ENCODE measurements at places on chromosomes 5 and 9.

DNA sequence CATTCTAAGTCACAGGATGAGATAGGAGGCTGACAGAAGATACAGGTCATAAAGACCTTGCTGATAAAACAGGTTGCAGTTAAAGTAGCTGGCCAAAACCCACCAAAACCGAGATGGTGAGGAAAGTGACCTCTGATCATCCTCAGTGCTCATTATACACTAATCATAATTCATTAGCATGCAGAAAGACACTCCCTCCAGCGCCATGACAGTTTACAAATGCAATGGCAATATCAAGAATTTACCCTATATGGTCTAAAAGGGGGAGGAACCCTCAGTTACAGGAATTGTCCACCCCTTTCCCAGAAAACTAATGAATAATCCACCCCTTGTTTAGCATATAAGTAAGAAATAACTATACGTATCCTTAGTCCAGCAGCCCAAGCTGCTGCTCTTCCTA is 63.2 kb upstream of the IQGAP2 start:
- no peak for DNase-seq

DNA sequence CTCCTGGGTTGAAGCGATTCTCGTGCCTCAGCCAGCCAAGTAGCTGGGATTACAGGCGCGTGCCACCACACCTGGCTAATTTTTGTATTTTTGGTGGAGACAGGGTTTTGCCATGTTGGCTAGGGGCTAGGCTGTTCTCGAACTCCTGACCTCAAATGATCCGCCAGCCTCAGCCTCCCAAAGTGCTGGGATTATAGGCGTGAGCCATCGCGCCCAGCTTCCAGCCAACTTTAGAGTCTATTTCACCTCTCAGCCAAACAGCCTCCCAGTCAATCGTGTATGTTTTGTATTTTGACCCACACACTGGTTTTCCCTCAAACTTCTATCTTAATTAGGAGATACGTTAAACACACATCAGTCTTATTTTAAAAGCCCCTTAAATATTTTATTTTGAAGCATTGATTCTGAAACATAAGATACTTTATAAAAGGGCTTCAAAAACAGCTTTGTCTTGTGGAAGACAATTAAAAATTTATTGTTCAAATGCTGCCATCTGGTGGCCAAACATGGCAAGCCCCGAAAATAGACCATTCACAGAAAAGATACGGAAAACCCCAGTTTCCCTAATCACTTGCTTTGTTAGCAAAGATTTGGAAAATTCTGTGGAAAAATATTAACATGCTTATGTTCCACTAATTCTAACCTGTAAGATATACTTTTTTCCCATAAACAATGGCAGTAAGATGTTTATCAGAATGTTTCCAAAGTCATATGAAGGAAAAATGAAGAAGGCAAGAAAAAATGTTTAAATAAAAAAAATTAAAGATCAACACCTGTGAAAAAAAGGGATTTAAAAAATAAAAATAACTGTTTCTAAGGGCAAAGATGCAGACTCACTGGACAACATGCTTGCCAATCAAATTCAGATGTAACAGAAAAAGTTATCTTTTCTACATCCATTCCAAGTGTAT is 33.1 kb downstream of the APTX start:
- peak; percentile 67 for DNase-seq

- DNase-seq: no peak
Measured at GRCh38 chr5:39284552-39284951, 65.2 kb upstream of the FYB1 start.

DNA sequence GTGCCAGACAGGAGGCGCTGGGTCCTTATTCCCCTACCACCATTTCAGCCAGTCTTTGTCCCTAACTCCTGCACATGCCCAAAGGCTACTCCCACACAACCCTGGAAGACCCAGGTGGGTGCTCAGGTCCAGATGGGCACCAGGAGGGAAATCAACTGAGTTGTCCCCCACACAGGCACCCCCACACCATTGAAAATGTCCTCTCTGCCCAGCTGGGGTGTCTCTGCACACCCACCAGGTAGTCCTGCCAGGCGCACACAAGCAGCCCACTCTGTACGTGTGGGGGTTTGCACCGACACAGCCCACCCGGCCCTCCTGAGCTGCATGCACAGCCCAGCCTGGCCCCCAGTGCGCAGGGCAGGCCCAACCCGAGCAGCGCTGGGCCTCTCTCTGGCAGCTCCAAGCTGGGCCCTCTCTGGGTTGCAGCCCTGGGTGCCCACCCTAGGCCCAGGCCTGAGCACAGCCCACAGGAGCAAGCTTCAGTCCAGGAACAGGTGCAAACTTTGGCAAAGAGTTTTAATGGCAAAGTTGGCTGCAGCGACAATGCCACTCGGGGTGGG is 2.2 kb downstream of the RNF208 start:
- no peak for DNase-seq

DNA sequence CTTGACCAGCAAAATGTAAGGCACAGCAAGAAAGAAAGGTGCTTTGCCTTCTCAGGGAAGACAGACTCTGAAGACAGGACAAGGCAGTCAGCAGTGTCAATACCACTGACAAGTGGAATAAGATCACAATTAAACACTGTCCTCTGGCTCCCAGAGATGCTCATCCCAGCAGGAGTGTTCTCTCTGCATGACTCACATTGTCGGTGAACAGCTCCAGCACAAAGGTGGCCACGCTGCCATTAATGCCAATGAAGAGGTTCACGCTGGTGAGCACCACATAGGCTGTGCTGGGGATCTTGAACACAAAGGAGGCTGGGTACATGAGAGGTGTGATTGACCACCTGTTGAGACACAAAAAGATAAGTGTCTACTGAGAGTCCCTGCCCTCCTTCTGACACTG is 31.9 kb downstream of the NIPSNAP3B start:
- DNase-seq: no peak

DNA sequence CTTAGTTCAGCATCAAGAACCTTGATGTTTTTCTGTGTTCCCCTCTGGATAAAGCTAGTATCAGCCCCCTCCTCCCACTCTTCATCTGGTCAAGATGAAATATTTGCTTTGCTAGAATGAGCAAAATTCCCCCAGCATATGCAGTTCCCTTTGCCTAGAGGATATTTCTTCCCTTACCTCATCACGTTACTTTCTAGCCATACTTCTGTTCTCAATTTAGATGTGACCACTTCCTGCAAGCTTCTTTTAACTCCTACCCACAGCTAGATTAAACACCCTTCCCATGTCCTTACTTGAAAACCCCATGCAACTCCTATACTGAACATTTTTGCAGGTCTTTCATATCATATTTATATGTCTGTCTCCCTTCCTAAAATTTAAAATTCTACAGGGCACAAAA is 178.9 kb upstream of the TUSC1 start:
- DNase-seq: no peak

- no peak for DNase-seq
Measured at GRCh38 chr5:124908581-124909451, 162.4 kb upstream of the ZNF608 start.

GRCh38 chr9:12851341-12852090 is 76.7 kb downstream of the LURAP1L start:
- DNase-seq: no peak

DNA sequence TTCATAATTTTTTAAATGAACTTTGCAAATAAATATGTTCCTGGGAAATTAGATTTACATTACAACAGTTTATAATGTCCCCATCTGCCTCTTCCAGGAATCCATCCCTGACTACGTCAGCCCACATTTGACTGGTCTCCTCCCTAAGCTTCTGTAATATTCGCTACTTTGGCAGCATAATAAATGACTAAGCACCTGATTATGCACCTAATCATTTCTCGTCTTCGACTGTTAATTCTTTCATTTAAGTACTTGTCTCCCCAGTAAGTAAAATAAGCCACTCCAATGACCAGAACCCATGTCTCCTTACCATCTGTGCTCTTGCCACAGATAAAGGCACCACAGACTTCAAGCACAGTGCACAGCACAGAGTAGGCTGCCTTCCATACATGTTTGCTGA is 122.7 kb downstream of the DENND1A start:
- DNase-seq: no peak

DNA sequence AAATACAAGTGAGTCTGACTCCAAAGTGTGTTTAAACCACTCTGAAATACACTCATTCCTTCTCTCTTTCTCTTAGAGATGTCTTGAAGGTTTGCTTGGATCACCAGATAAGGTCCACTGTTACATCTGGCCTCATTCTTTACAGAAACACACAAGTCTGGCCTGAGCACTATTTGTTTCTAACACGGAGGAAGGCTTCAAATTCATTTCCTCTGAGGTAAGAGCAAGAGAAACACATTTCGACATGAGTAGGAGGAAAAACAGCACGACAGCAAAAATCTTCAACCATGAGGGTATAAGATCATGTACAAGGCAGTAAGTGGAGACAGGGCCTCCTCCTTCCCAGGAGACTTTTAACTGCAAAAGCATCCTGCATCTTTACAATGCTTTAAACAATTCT is 8.0 kb downstream of the SIL1 start:
- DNase-seq: no peak

Data from CD4-positive, alpha-beta T cell treated with Interleukin-10 for 1 hour (primary cell).